ENCODE measurements at places on chromosomes 5 and 9. TPM values are rescaled to one million over a fixed set of nuclear protein-coding genes. Genes with fewer than 3 reads are reported as not detected.

GRCh38 chr5:23450187-23450586 is 57.2 kb upstream of the PRDM9 start:
- DNase-seq = no peak

FGFR4 gene
- 0.50 TPM for polyA plus RNA-seq

- no peak for DNase-seq
These were observed 15.6 kb downstream of the SNX2 start for GRCh38 chr5:122790354-122791103.

GDA gene
- polyA plus RNA-seq = not detected

DNA sequence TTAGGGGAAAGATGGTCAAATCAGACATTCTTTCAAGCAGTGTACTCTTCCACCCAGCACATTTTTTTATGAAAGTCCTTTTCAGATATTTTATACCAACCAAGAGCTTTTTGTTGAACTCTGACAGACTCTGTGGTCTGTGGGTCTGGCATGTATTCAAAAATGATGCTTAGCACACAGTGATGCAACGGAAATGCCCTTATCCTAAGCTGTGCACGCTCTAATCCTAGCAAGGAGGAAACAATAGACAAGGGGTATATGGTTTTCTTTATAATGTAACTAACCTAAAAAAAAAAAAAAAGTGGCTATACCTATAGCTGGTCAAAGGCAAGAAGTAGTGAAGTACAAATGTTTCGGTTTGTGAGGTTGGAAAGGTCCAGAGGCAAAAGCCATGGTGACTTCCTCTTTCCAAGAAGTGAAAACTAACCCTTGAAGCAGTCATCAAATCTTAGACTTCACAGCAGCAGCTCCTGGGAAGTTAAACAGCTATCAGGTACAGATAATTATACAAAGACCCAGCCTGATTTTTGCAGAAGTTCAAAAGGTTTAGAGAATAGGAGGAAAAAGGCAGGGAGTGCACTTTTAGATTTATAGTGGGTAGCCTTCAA is 82.5 kb downstream of the SEMA6A start:
- no peak for DNase-seq

- no peak for DNase-seq
These were observed 225.0 kb downstream of the PBX3 start for GRCh38 chr9:125972012-125972729.

GPX8 gene
- 34.3 TPM for polyA plus RNA-seq
